ENCODE measurements at places on chromosomes 16 and 17. TPM values are rescaled to one million over a fixed set of nuclear protein-coding genes. Genes with fewer than 3 reads are reported as not detected.

The PPL gene
- total RNA-seq: 75.0 TPM

- DNase-seq: no peak
These were observed 18.6 kb downstream of the DYNLRB2 start for GRCh38 chr16:80559369-80559768.

DNA sequence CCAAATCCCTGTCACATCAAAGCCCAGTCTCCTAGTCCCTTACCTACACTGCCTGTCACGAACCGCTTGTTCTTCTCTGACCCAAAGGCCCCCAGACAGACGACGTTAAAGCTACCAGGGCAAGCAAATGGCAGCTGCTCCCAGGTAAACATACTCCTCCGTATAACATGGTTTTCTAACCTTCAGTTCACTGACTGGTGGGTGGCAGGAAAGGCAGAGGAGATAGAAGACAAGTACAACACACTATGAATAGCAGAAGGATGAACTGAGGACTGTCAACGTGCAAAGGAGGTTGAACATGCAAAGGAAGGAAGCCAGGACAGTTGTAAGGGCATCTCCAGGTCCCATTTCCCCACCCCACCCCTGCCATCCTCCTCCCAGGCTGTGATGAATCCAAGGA is 449.8 kb downstream of the SHISA9 start:
- DNase-seq: no peak

DNA sequence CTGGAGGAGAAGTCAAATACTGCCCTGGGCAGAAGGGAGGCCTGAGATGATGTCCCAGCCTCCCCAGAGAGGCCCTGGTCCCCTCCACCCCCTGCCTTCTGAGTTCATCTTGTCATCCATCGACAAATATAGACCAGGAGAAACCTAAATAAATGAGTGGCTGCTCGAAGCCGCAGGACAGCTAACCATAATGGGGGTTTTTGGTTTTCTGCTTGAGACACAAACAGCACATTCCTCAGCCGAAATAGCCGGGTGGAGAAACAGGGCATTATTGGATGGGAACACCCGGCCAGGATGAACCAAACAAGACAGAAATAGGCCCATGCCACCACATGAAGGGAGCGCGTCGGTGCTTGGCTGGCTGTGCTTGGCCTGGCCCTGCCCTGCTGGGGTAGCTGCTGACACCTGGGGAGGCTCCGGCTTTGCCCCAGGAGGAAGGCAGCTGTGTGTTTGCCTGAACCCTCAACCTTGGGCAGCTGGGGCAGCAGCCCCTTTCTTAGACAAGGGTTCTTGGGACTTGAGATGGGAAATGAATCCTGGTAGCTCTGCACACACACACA is 188.1 kb downstream of the IRX5 start:
- DNase-seq: no peak

- DNase-seq: no peak
These were observed 74.9 kb upstream of the HS3ST2 start for GRCh38 chr16:22739077-22739476.

DNA sequence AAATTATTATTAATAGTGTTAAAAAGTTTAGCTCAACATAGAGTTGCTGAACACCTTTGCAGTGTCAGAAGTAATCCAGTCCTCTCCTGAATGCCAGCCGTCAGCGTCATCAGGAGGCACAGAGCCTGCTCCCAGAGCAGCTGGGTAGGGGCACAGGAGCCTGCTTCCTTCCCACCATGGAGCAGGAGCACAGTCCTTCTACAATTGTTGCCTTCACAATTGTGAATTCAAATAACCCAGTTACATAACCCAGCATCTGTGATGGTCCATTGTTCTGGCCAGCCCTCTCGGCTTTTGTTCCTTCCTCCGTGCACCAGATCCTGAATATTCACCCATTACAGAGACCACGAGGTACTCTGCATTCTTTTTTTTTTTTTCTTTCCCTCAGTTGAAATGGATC is 393.9 kb upstream of the MAF start:
- no peak for DNase-seq

DNA sequence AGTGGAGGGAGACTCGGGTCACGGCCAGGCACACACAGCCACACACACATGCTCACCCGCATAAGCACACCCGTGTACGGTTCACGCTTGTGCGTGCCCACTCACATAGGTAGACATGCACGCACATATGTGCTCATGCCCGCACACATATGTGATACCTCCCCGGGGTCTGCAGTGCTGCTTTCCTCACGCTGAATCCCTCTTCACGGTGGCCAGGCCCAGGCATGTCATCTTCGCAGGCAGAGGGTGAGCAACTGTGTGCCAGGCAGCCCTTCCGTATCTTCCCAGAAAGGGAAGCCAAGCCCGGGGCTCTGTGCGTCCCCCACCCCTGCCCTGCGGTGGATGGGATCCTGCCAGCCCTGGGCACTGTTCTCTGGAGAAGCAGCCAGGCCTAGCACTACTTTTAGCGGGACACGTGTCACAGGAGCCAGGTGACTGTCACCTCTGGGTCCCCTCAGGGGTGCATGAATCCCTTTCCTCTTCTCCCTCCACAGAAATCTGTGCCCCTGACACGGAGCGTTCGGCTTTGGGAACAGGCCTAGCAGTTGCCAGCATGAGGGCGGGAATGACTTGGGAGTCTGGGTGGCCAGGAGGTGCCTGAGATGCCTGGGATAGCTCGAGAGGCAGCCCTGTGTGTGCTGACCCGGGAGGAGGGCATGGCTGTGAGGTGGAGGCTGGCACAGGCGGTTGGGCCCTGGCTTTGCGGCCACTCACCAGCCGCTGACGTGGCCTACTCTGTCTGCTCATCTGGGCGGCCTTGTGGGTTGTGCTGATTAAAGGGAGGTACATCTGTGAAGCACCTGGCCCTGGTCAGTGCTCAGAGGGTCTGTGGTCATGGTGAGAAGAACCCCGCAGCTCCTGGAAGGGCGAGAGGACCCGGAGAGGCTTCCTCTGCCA is 47.5 kb downstream of the BAIAP2 start:
- no peak for DNase-seq

GRCh38 chr16:11640987-11641817 is 27.1 kb upstream of the SNN start:
- DNase-seq: peak; percentile 67

- no peak for DNase-seq
These were observed 69.2 kb upstream of the KIFC3 start for GRCh38 chr16:57871456-57871855.

DNA sequence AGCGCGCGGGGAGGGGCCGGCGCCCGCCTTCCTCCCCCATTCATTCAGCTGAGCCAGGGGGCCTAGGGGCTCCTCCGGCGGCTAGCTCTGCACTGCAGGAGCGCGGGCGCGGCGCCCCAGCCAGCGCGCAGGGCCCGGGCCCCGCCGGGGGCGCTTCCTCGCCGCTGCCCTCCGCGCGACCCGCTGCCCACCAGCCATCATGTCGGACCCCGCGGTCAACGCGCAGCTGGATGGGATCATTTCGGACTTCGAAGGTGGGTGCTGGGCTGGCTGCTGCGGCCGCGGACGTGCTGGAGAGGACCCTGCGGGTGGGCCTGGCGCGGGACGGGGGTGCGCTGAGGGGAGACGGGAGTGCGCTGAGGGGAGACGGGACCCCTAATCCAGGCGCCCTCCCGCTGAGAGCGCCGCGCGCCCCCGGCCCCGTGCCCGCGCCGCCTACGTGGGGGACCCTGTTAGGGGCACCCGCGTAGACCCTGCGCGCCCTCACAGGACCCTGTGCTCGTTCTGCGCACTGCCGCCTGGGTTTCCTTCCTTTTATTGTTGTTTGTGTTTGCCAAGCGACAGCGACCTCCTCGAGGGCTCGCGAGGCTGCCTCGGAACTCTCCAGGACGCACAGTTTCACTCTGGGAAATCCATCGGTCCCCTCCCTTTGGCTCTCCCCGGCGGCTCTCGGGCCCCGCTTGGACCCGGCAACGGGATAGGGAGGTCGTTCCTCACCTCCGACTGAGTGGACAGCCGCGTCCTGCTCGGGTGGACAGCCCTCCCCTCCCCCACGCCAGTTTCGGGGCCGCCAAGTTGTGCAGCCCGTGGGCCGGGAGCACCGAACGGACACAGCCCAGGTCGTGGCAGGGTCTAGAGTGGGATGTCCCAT is 232.8 kb downstream of the SEC14L1 start:
- DNase-seq: no peak

GRCh38 chr17:60704170-60704569 is 26.5 kb downstream of the BCAS3 start:
- no peak for DNase-seq

DNA sequence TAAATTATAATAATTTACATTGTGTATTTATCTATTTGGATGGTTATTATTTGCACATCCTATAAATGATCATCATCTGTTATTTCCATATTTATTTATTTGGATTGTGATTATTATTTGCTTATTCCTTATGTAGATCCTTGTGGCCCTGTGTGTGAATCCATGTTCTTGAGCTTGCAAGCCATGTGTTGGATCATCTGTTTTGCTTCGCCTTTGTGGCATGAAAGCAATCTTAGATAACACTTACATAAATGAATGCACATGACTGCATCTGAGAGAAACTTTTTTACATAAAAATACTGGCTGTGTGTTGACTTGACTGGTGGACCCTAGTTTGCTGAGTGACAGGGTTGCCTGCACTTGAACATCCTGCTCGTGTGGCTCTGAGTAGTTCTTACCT is 1024.5 kb upstream of the RBFOX1 start:
- no peak for DNase-seq

The IGSF6 gene
- not detected for total RNA-seq

DNA sequence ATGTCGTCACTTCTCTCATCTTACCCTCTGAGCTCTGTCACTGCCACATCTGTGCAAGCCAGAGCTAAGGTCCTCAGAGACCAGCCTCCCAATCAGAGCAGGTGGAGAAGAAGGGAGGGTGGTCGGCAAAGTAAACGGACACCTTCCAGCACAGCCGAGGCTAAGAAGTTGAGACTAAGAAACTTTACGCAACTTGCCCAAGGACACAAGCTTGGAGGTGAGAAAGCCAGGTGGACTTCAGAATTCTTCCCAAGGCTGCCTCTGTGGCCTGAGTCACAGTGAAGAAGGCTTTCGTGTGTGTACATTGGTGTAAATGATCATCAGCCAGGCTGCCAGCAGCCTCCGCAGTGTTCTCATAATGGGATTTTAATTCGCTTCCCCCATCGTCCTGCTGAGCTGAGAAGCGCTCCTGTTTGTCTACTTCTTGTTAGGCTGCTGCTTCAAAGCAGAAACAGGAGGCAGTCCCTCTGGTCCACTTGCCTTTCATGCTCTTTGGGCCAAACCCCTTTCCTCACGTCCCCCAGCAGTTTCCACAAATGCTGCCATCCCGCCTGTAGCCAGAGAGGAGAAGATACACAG is 125.0 kb upstream of the RPL38 start:
- no peak for DNase-seq

The NKD1 gene
- total RNA-seq: 0.20 TPM

DNA sequence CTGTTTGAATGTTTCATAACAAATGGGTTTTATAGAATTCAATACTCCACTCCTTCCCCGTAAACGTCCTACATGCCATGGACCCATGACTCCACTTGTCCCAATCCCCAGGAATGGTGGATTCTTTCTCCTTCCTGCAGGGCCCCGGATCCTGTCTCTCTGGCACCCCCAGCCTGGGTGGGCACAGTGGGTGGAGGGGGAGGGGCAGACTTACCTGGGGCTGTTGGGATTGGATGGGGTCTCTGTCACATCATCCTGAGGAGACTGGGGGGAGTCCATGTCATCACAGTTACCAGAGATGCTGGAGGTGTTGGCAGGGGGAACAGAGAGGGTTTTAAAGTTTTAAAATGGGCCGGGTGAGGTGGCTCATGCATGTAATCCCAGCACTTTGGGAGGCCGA is 13.2 kb downstream of the TRPV3 start:
- no peak for DNase-seq

The COL1A1 gene
- total RNA-seq: 9.4 TPM
